ENCODE measurements at places on chromosomes 12 and 14. TPM values are rescaled to one million over a fixed set of nuclear protein-coding genes. Genes with fewer than 3 reads are reported as not detected.

GRCh38 chr12:2982361-2982760 is 23.2 kb downstream of the TEAD4 start:
- no peak for DNase-seq

CHGA gene
- not detected for total RNA-seq

- DNase-seq: no peak
These were observed 92.8 kb downstream of the ASCL1 start for GRCh38 chr12:103050273-103050672.

GRCh38 chr12:79424109-79424721 is 266.5 kb downstream of the PAWR start:
- no peak for DNase-seq

DNA sequence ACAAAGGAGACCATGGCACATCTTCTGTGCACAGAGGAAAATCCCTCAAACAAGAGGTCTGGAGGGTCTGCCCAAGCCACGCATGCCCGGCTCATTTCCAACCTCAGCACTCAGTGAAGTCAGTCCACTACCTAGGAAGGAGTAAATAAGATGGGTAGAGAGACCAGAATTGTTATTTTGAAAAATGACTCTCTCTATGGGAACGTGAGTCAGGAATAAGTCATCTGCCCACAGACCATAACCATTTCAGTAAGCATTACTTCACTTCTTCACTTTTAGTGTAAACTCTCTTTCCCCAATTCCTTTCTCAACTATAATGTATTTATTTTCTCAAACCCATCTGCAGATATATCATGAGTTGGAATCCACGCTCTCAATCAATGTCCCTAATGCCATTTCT is 1039.9 kb upstream of the USP15 start:
- DNase-seq: no peak

ARHGEF40 gene
- total RNA-seq: 24.9 TPM

- no peak for DNase-seq
These were observed 6.8 kb upstream of the HNF1A start for GRCh38 chr12:120971299-120972180.

SYNDIG1L gene
- not detected for total RNA-seq

KITLG gene
- total RNA-seq: 16.7 TPM

SMARCC2 gene
- total RNA-seq: 65.2 TPM

STON2 gene
- 8.5 TPM for total RNA-seq

NABP2 gene
- 21.7 TPM for total RNA-seq

Data from left cardiac atrium (tissue), 4 donors.